Psoas muscle (tissue), 8 donors: ENCODE measurements at places on chromosomes 2 and 18. TPM values are rescaled to one million over a fixed set of nuclear protein-coding genes. Genes with fewer than 3 reads are reported as not detected.
A peak's percentile ranks its signal among the peaks of the same experiment; 100 is the strongest.

The CDH19 gene
- 0.25 TPM for total RNA-seq

The GPR17 gene
- not detected for total RNA-seq

The NRBP1 gene
- total RNA-seq, result 105 TPM

The PTPRN gene
- total RNA-seq, result 1.1 TPM

The MYOM1 gene
- total RNA-seq, result 842 TPM

The IL36B gene
- not detected for total RNA-seq

- H3K27ac ChIP-seq, result no peak overlapping the region
- H3K4me1 ChIP-seq, result no peaks in the 10 kb centered on the region
- peaks cover 9% of the 10 kb centered on the region for H3K27me3 ChIP-seq
- DNase-seq, result no peak
Measured at GRCh38 chr2:175251425-175252041, 70.0 kb upstream of the ATP5MC3 start.

GRCh38 chr2:219207884-219208740, 1.5 kb downstream of the ZFAND2B start:
- H3K36me3 ChIP-seq, result peaks cover 3% of the 10 kb centered on the region
- H3K27ac ChIP-seq, result peak overlapping the region; percentile 91
- no peaks in the 10 kb centered on the region for H3K27me3 ChIP-seq
- DNase-seq, result no peak
- H3K4me3 ChIP-seq, result peak overlapping the region; percentile 75
- H3K4me1 ChIP-seq, result peaks cover 15% of the 10 kb centered on the region

DNA sequence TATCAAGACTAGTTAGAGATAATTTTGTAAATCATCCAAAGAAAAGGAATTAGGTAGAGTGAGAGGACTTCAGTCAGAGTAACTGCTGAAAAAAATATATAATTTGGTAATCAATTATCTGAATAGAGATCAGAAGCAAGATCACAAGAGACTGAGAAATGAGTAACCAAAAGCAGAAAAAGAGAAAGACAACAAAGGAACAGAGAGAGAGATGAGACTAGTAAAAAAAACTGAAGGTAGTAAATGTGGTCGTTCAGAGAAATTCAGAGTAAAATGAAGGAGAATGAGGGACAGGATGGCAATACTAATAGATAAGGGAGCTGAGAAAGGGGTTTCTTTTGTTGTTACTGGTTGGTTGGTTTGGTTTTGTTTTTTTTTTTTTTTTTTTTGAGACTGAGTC, 16.5 kb downstream of the STRN start:
- H3K4me3 ChIP-seq, result no peak overlapping the region
- no peaks in the 10 kb centered on the region for H3K27me3 ChIP-seq
- no peak for DNase-seq
- H3K27ac ChIP-seq, result no peak overlapping the region

DNA sequence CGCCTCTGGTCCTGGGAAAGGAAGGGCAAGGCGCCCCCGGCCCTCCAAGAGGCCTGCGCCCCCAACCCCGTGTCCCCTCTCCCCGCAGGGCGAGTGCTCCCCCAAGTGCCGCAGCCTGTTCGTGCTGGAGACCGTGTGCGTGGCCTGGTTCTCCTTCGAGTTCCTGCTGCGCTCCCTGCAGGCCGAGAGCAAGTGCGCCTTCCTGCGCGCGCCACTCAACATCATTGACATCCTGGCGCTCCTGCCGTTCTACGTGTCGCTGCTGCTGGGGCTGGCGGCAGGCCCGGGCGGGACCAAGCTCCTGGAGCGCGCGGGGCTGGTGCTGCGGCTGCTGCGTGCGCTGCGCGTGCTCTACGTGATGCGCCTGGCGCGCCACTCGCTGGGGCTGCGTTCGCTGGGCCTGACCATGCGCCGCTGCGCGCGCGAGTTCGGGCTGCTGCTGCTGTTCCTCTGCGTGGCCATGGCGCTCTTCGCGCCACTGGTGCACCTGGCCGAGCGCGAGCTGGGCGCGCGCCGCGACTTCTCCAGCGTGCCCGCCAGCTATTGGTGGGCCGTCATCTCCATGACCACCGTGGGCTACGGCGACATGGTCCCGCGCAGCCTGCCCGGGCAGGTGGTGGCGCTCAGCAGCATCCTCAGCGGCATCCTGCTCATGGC, 52.4 kb downstream of the SLC66A2 start:
- H3K36me3 ChIP-seq, result peaks cover 17% of the 10 kb centered on the region
- H3K4me1 ChIP-seq, result no peaks in the 10 kb centered on the region
- no peak overlapping the region for H3K4me3 ChIP-seq

GRCh38 chr2:151619337-151619989, 114.8 kb downstream of the NEB start:
- no peak overlapping the region for H3K4me3 ChIP-seq
- H3K27ac ChIP-seq, result peak overlapping the region; percentile 59
- no peak for DNase-seq
- H3K36me3 ChIP-seq, result peaks cover 5% of the 10 kb centered on the region

GRCh38 chr2:3430172-3430571, 50.7 kb downstream of the TRAPPC12 start:
- no peak overlapping the region for H3K4me3 ChIP-seq
- H3K36me3 ChIP-seq, result peaks cover 4% of the 10 kb centered on the region
- no peaks in the 10 kb centered on the region for H3K27me3 ChIP-seq
- DNase-seq, result no peak
- no peaks in the 10 kb centered on the region for H3K4me1 ChIP-seq

GRCh38 chr2:34831096-34831495, 1232.0 kb upstream of the FAM98A start:
- DNase-seq, result no peak
- H3K27ac ChIP-seq, result no peak overlapping the region
- H3K36me3 ChIP-seq, result no peaks in the 10 kb centered on the region
- H3K4me1 ChIP-seq, result no peaks in the 10 kb centered on the region

DNA sequence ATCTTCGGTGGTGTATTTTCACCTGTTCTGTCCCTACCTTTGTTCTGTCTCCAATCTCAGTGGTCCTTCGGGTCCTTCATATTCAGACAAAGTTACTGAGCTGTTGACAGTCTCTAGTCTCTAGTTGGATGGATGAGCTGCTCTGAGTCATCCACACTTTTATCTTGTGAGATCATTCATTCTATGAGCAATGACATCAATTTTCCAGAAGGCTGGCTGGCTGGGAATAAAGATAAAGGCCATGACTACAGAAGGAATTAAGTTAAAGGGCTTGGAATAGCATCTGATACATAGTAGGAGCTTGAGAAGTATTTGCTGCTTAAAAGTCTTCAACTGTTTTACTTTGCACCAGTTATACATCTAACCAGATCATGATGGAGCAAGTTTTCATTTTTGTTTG, 43.1 kb upstream of the SLC39A10 start:
- H3K36me3 ChIP-seq, result no peaks in the 10 kb centered on the region
- no peak for DNase-seq
- H3K4me3 ChIP-seq, result peak overlapping the region; percentile 33
- H3K4me1 ChIP-seq, result no peaks in the 10 kb centered on the region
- no peaks in the 10 kb centered on the region for H3K27me3 ChIP-seq

DNA sequence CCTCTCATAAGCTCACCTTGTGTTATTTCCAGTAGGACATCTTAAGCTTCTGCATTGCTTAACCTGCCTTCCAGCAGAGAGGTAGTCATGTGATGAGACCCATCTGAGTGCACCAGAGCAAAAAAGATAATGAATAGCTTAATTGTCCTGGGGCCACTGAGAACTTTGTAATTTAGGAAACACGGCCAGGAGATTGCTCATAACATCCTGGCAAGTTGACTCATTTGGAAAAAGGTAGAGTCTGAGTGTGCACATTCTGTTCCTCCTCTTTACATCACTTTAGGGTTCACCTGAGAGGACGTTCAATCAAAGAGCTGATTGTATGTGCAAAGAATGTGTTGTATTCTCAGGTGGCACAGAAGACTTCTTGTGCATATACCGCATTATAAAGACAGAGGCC, 830.2 kb upstream of the SOX11 start:
- no peak overlapping the region for H3K27ac ChIP-seq
- H3K4me3 ChIP-seq, result no peak overlapping the region
- H3K36me3 ChIP-seq, result no peaks in the 10 kb centered on the region
- H3K4me1 ChIP-seq, result no peaks in the 10 kb centered on the region
- H3K27me3 ChIP-seq, result no peaks in the 10 kb centered on the region
